ENCODE measurements at places on chromosomes 13 and 19. TPM values are rescaled to one million over a fixed set of nuclear protein-coding genes. Genes with fewer than 3 reads are reported as not detected.

The LILRB4 gene
- 5.7 TPM for total RNA-seq

The ZNF296 gene
- 0.87 TPM for total RNA-seq

The ZNF846 gene
- 24.5 TPM for total RNA-seq

The IFNL1 gene
- total RNA-seq: not detected

The SLC5A5 gene
- not detected for total RNA-seq

The CTXN1 gene
- 37.1 TPM for total RNA-seq

The SYNGR4 gene
- total RNA-seq: not detected

The CD70 gene
- total RNA-seq: not detected

The NOVA2 gene
- total RNA-seq: 0.87 TPM

The IGSF23 gene
- not detected for total RNA-seq

The NLRP4 gene
- not detected for total RNA-seq

The KLK3 gene
- 7,620 TPM for total RNA-seq

The KIR2DL3 gene
- not detected for total RNA-seq

The POU2F2 gene
- 3.4 TPM for total RNA-seq

The PRTN3 gene
- total RNA-seq: 2.6 TPM

The APLP1 gene
- total RNA-seq: 3.6 TPM

The ERICH6B gene
- total RNA-seq: not detected

The KMT2B gene
- 89.5 TPM for total RNA-seq

The NFIX gene
- 286 TPM for total RNA-seq

The CAMSAP3 gene
- 90.9 TPM for total RNA-seq

The GJA3 gene
- 5.2 TPM for total RNA-seq

The FFAR1 gene
- 0.28 TPM for total RNA-seq

The ITGBL1 gene
- 9.0 TPM for total RNA-seq

The B3GNT8 gene
- 11.6 TPM for total RNA-seq

The ZNF627 gene
- 20.5 TPM for total RNA-seq

The CRX gene
- total RNA-seq: not detected

The WDR88 gene
- not detected for total RNA-seq
